ENCODE measurements at places on chromosomes 3 and 15. TPM values are rescaled to one million over a fixed set of nuclear protein-coding genes. Genes with fewer than 3 reads are reported as not detected.

The FANCI gene
- total RNA-seq, result 9.1 TPM

GRCh38 chr15:80978685-80979329, 10.8 kb downstream of the MESD start:
- no peak overlapping the region for H3K27ac ChIP-seq
- DNase-seq, result no peak
- peaks cover 8% of the 10 kb centered on the region for H3K4me1 ChIP-seq
- H3K27me3 ChIP-seq, result no peaks in the 10 kb centered on the region
- no peaks in the 10 kb centered on the region for H3K36me3 ChIP-seq

GRCh38 chr15:59053482-59053881, 51.5 kb upstream of the CCNB2 start:
- peaks cover 28% of the 10 kb centered on the region for H3K36me3 ChIP-seq
- H3K4me3 ChIP-seq, result no peak overlapping the region
- H3K27ac ChIP-seq, result no peak overlapping the region
- no peaks in the 10 kb centered on the region for H3K4me1 ChIP-seq
- no peaks in the 10 kb centered on the region for H3K27me3 ChIP-seq

- H3K27ac ChIP-seq, result no peak overlapping the region
- no peaks in the 10 kb centered on the region for H3K27me3 ChIP-seq
- no peaks in the 10 kb centered on the region for H3K4me1 ChIP-seq
- no peak for DNase-seq
- no peak overlapping the region for H3K4me3 ChIP-seq
These were observed 7.1 kb downstream of the BTLA start for GRCh38 chr3:112492124-112492523.

The CHRNA3 gene
- 3.7 TPM for total RNA-seq

Data from vagina (tissue), 2 donors.